Psoas muscle (tissue), 8 donors: ENCODE measurements at places on chromosomes 2 and 18. TPM values are rescaled to one million over a fixed set of nuclear protein-coding genes. Genes with fewer than 3 reads are reported as not detected.

- H3K4me1 ChIP-seq: no peaks in the 10 kb centered on the region
- H3K27ac ChIP-seq: no peak overlapping the region
- H3K4me3 ChIP-seq: no peak overlapping the region
- H3K27me3 ChIP-seq: no peaks in the 10 kb centered on the region
- DNase-seq: no peak
- no peaks in the 10 kb centered on the region for H3K36me3 ChIP-seq
Measured at GRCh38 chr2:169294001-169294675, 68.2 kb downstream of the LRP2 start.

SP140 gene
- total RNA-seq: 0.32 TPM

DNA sequence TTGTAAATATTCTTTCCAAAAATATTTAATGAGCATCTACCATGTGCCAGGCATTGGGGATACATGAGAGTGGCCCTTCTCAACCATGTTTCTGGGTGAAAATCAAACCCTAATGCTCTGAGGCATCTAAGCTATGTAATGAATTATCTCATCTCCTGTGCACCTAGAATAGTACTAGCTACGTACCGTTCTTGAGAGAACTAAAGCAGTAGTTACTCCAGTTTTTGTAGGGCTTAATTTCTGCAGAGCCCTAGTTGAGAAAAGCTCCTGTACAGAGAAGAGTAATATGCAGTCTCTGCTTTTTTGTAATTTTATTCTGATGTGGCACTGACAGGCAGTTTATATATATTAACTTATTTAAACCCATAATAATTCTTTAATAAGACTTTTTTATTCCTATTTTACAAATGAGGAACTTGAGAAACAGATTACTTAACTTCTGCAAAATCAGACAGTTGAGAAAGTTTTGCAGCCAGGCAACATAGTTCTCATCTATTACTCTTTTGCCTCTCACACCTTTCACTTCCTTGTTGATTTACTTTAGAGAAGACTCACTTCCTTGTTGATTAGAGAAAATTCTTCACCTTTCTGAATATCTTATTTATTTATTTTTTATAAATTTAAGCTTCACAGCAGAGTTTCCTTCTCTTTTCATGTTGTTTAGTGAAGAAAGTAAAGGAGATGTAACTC, 3.1 kb downstream of the SPOPL start:
- H3K4me3 ChIP-seq: peak overlapping the region; percentile 94
- H3K27ac ChIP-seq: no peak overlapping the region
- no peaks in the 10 kb centered on the region for H3K27me3 ChIP-seq
- no peaks in the 10 kb centered on the region for H3K36me3 ChIP-seq
- peaks cover 39% of the 10 kb centered on the region for H3K4me1 ChIP-seq

SLC23A3 gene
- total RNA-seq: 0.16 TPM

MAL gene
- not detected for total RNA-seq

TUBA3D gene
- not detected for total RNA-seq

DNA sequence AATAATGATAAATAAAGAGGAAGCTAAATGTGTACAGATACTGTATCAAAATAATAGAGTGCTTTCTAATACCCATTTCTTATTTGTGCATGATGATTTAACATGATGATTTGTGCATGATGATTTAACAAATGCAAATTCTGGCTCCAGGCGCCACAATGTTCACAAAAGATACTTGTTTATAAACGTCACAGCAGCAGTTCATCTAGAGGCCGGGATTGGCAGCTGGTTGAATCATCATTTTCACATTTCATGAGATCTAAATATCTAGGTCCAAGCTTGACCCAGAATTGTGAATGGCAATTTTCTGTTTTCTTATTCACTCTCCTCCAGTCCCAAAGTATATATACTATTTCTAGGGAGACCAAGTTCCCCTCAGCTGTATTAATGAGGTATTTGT, 322.0 kb downstream of the SUCLG1 start:
- H3K27me3 ChIP-seq: no peaks in the 10 kb centered on the region
- no peaks in the 10 kb centered on the region for H3K36me3 ChIP-seq
- H3K4me1 ChIP-seq: no peaks in the 10 kb centered on the region
- H3K27ac ChIP-seq: no peak overlapping the region
- no peak for DNase-seq

KCNS3 gene
- total RNA-seq: 14.6 TPM

DNA sequence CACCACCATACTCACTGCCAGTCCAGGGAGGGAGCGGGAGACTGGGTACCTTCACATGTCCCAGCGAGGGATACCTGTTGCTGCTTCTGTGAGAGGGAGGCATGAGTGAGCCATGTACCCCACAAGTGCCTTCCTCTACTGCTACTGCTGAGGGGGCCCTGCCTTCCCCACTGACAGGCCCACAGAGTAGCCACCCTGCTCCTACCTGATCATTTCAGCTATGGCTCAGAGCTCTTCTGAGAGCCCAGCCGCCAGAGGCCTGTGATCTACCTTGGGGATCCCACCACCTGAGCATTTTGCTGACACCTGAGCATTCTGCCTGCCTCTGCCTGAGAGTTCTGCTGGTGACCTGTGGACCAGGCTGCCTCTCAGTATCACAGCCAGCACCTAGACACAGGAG, 137.6 kb downstream of the FSIP2 start:
- no peak overlapping the region for H3K4me3 ChIP-seq
- H3K27ac ChIP-seq: no peak overlapping the region
- H3K36me3 ChIP-seq: no peaks in the 10 kb centered on the region
- H3K4me1 ChIP-seq: no peaks in the 10 kb centered on the region
- peak; percentile 36 for DNase-seq

CHRND gene
- total RNA-seq: 58.8 TPM

DOK6 gene
- 0.47 TPM for total RNA-seq

RAD51AP2 gene
- 0.06 TPM for total RNA-seq

SCN1A gene
- total RNA-seq: not detected

DNA sequence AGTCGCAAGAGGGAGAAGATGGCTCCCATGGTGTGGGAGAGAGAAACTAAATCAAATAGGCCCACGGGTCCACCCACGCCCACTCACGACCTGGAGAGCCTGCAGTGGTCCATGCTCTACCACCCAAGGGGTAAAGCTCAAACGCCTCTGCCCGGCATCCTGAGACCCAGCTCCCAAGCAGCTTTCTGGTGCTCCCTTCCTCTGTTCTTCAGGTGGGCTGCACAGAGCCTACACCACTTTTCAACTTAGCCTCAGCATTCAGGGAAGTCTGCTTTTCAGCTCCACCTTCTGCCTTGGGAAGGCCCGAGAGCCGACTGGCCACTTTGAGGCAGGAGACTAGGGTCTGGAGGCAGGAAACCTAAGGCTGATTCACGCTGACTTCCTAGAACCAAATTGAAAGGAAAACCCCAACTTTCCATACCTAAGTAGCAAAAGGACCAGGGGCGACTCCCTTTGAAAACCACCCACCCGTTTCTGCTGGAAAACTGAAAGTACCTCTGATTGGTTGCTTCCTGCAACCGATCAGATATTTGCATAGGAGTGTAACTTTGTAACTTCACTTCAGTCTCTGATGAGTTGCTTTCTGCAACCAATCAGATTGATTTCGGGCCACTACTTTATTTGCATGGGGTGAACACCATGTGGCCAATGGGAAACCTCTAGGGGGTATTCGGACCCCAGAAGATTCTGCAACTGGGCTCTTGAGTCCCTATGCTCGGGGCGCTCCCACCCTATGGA, 26.8 kb upstream of the SPATA3 start:
- DNase-seq: no peak
- no peaks in the 10 kb centered on the region for H3K27me3 ChIP-seq
- no peak overlapping the region for H3K4me3 ChIP-seq
- no peaks in the 10 kb centered on the region for H3K36me3 ChIP-seq
- H3K4me1 ChIP-seq: no peaks in the 10 kb centered on the region

GRCh38 chr2:226905718-226906117, 69.9 kb downstream of the RHBDD1 start:
- peaks cover 7% of the 10 kb centered on the region for H3K36me3 ChIP-seq
- H3K4me1 ChIP-seq: no peaks in the 10 kb centered on the region
- H3K4me3 ChIP-seq: no peak overlapping the region
- no peak overlapping the region for H3K27ac ChIP-seq

GRCh38 chr2:231212329-231212845, 14.0 kb downstream of the ARMC9 start:
- H3K36me3 ChIP-seq: no peaks in the 10 kb centered on the region
- no peak for DNase-seq
- H3K4me1 ChIP-seq: peaks cover 20% of the 10 kb centered on the region

PROM2 gene
- total RNA-seq: 1.4 TPM

TMEM237 gene
- total RNA-seq: 15.4 TPM

MFF gene
- 72.1 TPM for total RNA-seq

PSTPIP2 gene
- total RNA-seq: 7.0 TPM
